Aorta (tissue), 5 donors: ENCODE measurements at places on chromosomes 2 and 18. TPM values are rescaled to one million over a fixed set of nuclear protein-coding genes. Genes with fewer than 3 reads are reported as not detected.

The SERPINB2 gene
- 0.25 TPM for polyA plus RNA-seq

The GKN2 gene
- 1.9 TPM for polyA plus RNA-seq

The GEN1 gene
- 1.5 TPM for polyA plus RNA-seq

The ZC3H8 gene
- 7.4 TPM for polyA plus RNA-seq

The SLC30A3 gene
- 4.0 TPM for polyA plus RNA-seq

The GTF2A1L gene
- polyA plus RNA-seq = 11.7 TPM

The LRP2 gene
- not detected for polyA plus RNA-seq
